ENCODE measurements at places on chromosomes 11 and 22. TPM values are rescaled to one million over a fixed set of nuclear protein-coding genes. Genes with fewer than 3 reads are reported as not detected.

OR51M1 gene
- not detected for polyA plus RNA-seq

SMC1B gene
- polyA plus RNA-seq: not detected

PIWIL4 gene
- 0.37 TPM for polyA plus RNA-seq

OR5B21 gene
- 0.06 TPM for polyA plus RNA-seq

PTPRCAP gene
- not detected for polyA plus RNA-seq

TMEM135 gene
- polyA plus RNA-seq: 15.0 TPM

OR4A16 gene
- not detected for polyA plus RNA-seq

DNA sequence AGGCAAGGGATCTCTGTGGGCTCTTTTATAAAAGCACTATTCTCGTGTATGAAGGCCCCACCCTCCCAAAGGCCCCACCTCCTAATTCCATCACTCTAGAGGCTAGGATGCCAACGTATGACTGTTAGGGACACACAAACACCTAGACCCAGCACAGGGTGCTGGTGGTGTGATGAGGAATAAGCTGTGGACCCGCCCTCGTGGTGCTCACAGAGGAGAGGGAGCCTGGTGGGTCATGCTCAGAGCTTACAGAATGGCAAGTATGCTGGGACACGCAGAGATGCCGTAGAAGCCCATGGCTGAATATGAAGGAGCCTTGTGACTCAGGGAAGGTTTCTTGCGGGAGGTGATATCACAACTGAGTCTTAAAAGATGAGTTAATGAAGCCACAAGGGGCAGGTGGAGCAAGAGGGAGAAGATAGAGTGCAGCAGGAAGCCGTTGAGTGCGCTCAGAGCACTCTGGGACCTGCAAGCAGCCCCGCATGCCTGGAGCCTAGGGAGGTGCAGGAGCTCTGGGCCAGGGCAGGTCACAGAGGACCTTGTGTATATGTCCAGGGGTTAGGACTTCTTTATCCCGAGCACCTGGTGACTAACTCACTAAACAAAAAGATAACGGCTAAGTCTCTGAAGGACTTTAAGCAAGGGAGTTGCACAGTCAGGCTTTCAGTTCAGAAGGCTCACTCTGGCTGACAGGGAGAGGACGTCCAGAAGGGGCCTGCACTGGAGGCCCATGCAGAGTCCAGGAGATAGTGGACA is 160.9 kb downstream of the TRIM29 start:
- no peak for DNase-seq

DNA sequence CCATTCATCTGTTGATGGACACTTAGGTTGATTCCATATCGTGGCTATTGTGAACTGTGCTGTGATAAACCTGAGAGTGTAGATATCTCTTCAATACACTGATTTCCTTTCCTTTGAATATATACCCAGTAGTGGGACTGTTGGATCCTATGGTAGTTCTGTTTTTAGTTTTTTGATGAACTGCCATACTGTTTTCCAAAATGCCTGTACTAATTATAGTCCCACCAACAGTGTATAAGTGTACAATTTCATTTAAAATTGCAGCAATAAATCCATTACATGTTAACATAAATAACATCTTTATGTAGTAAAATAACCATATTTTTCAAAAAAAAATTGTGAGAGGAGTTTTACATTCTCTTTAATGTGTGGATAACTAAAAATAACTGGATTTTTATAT is 65.0 kb upstream of the SYT9 start:
- no peak for DNase-seq

DNA sequence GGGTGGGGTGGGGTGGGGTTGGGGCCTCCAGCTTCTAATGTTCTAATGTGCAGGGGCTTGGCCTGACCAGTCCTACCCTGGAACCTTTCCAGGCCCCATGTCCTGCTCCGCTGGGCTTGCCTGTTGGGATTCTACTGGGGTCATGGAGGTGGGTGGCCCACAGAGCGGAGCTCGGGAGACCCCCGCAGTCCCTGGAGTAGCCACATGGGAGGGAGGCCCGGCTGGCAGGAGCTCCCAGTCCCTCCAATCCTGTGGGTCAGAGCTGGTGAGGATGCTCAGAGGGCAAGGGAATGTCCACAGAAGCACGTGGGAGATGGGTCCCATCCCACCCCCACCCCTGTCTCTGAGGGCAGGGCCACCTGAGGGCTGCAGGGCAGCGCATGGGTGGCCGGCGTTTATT is 2.9 kb downstream of the SEPTIN5 start:
- DNase-seq: no peak

DNA sequence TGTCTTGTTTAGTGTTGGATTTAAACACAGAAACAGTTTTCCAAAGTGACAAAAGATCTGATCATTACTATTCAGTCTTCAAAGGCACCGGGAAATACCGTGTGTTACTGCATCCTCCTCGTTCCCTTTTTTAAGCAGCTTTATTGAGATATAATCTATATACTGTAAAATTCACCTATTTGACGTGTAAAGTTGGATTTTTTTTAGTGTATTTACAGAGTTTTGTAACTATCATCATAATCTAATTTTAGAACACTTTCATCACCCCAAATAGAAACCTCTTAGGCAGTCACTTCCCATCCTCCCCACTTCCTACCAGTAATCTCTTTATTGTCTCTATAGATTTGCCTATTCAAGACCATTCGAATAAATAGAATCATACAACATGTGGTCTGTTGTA is 1.4 kb downstream of the ANO5 start:
- DNase-seq: no peak

- no peak for DNase-seq
These were observed 192.5 kb upstream of the SNX19 start for GRCh38 chr11:131108760-131109159.

GRCh38 chr22:40541300-40541699 is 95.2 kb downstream of the MRTFA start:
- peak; percentile 97 for DNase-seq

- no peak for DNase-seq
These were observed 59.4 kb downstream of the F2 start for GRCh38 chr11:46778416-46778815.

GRCh38 chr11:117915672-117916235 is 13.4 kb downstream of the TMPRSS13 start:
- DNase-seq: no peak

- no peak for DNase-seq
These were observed 276.6 kb downstream of the FAT3 start for GRCh38 chr11:92501066-92501739.

- DNase-seq: no peak
These were observed 92.5 kb downstream of the PLEKHA7 start for GRCh38 chr11:16921668-16922067.

DNA sequence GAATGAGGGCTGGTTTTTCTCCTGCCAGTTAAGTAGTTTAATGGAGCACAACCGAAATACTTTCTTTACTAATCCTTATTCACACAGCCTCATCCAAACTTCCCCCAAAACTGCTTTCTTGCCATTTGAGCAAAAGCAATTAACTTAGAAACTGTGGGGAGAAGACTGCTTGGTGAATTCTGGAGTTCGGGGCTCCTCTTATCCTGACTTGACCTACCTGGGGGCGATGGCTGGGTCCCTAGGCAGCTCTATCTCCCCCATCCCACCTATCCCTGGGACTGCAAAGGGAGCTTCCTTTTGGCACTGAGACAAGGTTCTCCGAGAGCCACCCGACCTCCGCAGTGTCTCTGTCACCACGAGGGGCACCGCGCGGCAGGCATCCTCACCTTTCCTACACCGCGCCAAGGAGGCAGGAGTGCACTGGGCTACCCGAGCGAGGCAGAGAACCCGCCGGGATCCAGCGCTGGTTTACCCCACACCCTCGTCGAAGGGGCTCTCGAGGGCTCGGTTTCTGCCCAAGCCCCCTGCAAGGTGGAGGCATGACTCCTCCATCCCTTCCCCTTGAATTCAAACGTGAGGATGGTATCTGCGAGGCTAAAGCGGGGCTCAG is 759 bp downstream of the DESI1 start:
- no peak for DNase-seq

DNA sequence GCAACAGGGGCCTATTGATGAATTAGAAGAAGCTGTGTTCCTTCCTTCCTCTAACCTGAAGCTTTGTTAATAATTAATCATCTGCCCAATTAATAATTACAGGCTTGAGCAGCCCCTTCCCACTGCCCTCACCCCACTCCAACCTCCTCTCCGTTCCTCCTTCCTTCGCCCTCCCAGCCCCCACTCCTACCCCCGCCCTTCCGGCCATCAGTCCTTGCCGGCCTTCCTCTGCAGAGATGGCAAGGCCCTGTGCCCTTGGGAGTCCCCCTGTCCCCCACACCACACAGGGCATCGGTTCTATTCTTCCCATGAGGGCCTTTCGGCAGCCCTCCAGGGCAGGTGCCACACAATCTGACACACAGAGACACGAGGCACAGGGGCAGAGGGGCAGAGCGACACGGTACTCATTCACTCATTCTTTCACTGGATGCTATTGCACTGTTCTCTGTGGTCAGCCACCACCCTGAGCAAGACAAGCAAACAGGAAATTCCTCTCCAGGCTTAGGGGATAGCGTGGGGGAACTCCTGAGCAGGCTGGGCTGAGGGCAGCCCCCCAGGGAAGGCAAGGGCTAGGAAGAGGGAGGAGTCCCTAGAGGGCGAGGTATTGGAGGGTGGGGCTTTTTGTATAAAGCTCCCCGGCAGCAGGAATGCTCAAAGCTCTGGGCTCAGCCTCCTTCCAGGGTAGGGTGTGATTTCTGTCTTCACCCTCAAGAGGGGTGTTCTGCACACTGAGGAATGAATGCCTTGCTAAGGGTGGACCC is 14.7 kb downstream of the MGAT3 start:
- DNase-seq: no peak

GRCh38 chr11:69264486-69264885 is 29.5 kb upstream of the MYEOV start:
- no peak for DNase-seq

Data from keratinocyte (primary cell).